ENCODE measurements at places on chromosomes 3 and 15.

DNA sequence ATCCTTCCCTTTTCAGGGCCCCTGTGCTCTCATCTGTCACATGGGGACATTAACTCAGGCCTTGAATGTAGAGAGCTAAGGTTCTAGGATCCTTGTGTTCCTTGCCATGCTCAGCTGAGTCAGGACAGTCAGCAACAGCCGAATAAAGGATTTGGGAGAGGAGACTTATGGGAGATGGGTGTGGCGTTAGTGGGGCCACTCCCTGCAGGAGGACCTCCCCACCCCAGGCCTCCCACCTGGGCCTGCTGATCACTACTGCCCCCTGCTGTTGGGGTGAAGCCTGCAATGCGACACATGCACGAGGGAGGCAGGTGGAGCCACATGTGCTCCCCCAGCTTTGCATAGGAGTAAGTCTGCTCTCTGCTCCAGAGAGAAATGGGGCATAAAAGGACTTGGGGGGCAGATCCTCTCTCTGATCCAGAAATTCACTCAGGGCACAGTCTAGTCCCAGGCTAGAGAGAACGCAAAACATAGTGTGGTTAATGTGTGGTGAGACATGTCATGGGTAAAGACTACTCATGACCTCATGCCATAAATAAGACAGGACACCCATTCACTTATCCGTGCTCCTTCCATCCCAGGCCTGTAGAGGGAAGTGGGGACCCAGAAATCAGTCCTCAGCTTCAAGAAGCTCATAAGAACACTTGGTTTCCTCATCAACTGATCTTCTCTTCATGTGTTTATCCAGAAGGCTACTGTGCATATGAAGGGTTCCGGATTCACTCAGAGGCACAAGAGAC lies 19.4 kb downstream of the RBP1 start:
- no peaks in the 10 kb centered on the region for H3K36me3 ChIP-seq
- H3K4me1 ChIP-seq = no peaks in the 10 kb centered on the region
- no peak overlapping the region for H3K27ac ChIP-seq
- DNase-seq = no peak

DNA sequence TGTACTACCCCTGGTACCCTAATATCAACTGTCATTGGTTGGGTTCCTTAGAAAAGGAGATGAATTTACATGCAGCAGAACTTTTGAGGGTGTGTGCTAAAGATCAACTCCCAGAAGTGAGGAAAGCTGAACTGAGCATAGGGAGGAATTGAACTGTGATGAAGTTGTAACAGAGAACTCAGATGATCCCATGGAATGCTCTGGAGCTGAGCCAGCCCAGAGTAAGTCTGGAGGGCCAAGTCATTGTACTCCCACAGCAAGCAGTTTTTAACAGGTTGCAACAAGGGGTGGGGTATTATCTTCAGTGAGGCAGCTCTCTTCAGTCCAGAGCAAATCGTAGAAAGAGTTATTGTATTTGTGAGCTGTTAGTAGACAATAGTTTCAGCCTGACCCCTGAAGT lies 572.3 kb downstream of the PYDC2 start:
- no peak for DNase-seq
- no peaks in the 10 kb centered on the region for H3K36me3 ChIP-seq
- no peak overlapping the region for H3K27ac ChIP-seq
- H3K4me3 ChIP-seq = no peak overlapping the region
- H3K4me1 ChIP-seq = no peaks in the 10 kb centered on the region
- H3K27me3 ChIP-seq = no peaks in the 10 kb centered on the region

GRCh38 chr3:112127522-112128494 lies 5.2 kb downstream of the GCSAM start:
- H3K36me3 ChIP-seq = peaks cover 25% of the 10 kb centered on the region
- no peak for DNase-seq
- no peaks in the 10 kb centered on the region for H3K27me3 ChIP-seq
- H3K27ac ChIP-seq = peak overlapping the region; percentile 67

GRCh38 chr3:108046247-108046646 lies 44.6 kb downstream of the CD47 start:
- peaks cover 34% of the 10 kb centered on the region for H3K36me3 ChIP-seq
- H3K4me1 ChIP-seq = peaks cover 8% of the 10 kb centered on the region
- DNase-seq = no peak
- no peak overlapping the region for H3K27ac ChIP-seq

DNA sequence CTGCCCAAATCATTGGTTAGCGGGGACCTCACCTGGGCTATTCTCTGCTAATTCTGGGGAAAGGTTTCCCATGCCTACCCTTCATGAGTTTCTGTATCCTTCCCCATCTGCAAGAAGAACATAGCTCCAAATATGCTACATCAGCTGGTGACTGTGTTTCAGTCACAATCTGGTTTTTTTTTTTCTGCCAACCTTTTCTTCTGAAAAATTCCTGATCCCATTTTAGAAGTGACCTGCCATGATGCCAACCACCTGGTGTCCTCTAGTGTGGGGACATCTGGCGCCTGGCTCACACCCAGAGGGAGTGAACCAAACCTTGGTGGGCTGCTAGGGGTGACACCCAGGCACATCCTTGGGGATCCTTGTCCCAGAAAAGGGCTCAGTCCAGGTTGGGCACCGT lies 76.1 kb downstream of the CHRD start:
- no peak overlapping the region for H3K27ac ChIP-seq
- no peak for DNase-seq
- no peaks in the 10 kb centered on the region for H3K27me3 ChIP-seq
- no peak overlapping the region for H3K4me3 ChIP-seq

DNA sequence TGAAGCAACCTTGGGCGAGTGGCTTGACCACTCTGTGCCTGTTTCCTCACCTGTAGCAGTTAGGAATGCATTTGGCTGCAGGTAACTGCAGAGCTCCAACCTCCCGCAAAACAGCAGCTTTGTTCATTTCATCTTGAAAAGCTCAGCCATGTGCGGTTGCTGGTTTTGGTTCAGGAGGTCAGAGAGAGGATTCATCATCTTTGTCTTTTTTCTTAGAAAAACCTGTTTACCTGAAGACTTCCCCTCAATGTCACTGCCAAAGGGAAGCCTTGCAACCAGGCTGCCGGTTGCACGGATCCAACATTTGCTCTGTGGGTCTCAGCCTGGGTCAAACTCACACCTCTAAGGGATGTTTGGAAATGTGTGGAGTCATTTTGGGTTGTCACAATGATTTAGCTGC lies 16.4 kb upstream of the FURIN start:
- H3K4me1 ChIP-seq = peaks cover 54% of the 10 kb centered on the region
- H3K4me3 ChIP-seq = no peak overlapping the region
- H3K27me3 ChIP-seq = no peaks in the 10 kb centered on the region
- no peaks in the 10 kb centered on the region for H3K36me3 ChIP-seq
- DNase-seq = no peak
- H3K27ac ChIP-seq = peak overlapping the region; percentile 19

DNA sequence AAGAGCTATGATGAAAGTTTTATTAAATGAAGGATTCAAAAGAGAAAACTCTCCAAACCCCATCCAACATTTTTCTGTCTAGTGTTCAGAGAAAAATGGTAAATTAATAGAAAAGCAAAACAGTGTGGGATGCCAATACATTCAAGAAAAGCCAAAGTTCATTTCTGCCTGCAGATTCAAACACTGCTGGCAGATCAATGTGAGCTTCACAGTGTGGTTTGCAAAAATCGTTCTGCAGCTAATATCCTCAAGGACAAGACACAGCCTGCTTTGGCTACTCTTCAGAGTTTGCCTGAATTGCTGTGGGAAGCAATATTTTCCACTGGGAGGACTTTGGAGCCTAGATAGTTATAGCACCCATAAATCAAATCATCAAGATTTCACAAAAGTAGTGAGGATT lies 619.9 kb upstream of the SUCLG2 start:
- no peaks in the 10 kb centered on the region for H3K27me3 ChIP-seq
- DNase-seq = no peak
- no peak overlapping the region for H3K27ac ChIP-seq
- H3K4me3 ChIP-seq = no peak overlapping the region

DNA sequence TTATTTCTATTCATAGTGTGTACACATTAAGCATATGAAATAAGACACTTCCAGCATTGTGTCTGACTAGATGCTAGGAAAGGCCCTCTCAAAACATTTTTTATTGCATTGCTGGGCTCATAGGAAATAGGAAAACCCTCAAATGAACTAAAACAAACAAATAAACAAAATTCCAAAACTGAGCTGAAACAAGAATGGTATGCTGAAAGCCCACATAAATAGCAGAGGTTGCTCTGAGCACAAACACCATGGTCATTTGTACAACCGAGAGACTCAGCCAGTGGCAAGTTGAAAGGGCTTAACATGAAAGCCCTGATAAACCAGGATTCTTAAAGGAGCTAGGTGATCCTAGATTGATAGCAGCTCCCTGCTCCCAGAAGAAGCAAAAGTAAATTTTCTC lies 310.0 kb upstream of the WNT5A start:
- no peak overlapping the region for H3K27ac ChIP-seq
- no peak for DNase-seq
- H3K4me3 ChIP-seq = no peak overlapping the region
- H3K27me3 ChIP-seq = no peaks in the 10 kb centered on the region
- no peaks in the 10 kb centered on the region for H3K36me3 ChIP-seq

DNA sequence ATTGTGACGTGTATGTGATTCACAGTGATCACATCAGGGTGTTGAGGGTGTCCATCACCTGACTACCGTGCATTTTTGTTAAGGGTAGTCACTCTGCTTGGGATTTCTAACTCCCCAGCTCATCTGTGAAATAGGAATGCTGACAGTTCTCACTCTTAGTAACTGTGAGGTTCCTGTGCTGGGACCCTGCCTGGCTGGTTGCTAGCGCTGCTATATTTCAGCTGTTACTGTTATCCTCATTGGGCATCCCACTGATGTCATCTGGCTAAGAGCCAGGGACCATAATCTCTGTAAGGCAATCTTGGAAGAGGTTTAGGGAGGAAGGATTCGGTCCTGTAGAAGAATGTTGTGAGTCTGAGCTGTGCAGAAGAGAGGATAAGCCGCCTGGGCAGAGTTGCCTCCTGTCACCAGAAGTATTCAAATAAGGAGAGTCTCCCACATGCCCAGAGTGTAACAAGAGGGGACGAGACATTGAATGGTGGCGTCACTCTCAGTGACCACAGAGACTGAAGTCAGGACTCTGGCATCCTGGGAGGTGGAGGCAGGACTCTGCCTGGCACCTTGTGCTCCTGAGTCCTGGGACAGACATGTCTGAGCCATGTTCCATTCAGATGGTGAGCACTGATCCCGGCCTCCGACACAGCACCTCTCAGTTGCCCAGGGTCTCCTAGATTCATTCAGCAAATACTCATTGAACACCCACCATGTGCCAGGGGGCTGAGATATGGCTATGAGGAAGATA lies 52.2 kb downstream of the FBLN2 start:
- H3K4me3 ChIP-seq = no peak overlapping the region
- no peaks in the 10 kb centered on the region for H3K4me1 ChIP-seq
- H3K27me3 ChIP-seq = no peaks in the 10 kb centered on the region
- H3K36me3 ChIP-seq = no peaks in the 10 kb centered on the region
- DNase-seq = no peak
- no peak overlapping the region for H3K27ac ChIP-seq

DNA sequence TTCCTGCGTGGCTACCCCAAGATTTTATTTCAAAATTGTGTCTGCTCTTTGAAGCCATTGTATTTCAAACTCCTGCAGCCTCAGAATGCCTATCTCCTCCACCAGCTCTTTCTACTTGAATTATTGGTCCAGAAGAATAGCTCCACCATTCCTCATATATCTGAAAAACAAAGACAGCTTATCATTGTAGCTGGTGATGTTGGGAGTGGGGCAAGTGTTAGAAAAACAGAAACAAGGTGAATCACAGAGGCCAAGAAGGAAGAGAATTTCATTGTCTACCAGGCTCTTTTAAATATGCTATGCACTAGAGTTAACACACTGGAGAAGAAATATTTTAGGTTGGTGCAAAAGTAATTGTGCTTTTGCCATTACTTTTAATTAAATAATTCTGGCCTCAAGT lies 307.9 kb upstream of the ROPN1 start:
- H3K36me3 ChIP-seq = no peaks in the 10 kb centered on the region
- DNase-seq = no peak
- no peak overlapping the region for H3K4me3 ChIP-seq
- no peak overlapping the region for H3K27ac ChIP-seq

- no peak overlapping the region for H3K27ac ChIP-seq
- no peaks in the 10 kb centered on the region for H3K27me3 ChIP-seq
- H3K4me1 ChIP-seq = no peaks in the 10 kb centered on the region
- H3K36me3 ChIP-seq = no peaks in the 10 kb centered on the region
- H3K4me3 ChIP-seq = no peak overlapping the region
- no peak for DNase-seq
Measured at GRCh38 chr3:11126653-11127052, 27.6 kb upstream of the HRH1 start.

DNA sequence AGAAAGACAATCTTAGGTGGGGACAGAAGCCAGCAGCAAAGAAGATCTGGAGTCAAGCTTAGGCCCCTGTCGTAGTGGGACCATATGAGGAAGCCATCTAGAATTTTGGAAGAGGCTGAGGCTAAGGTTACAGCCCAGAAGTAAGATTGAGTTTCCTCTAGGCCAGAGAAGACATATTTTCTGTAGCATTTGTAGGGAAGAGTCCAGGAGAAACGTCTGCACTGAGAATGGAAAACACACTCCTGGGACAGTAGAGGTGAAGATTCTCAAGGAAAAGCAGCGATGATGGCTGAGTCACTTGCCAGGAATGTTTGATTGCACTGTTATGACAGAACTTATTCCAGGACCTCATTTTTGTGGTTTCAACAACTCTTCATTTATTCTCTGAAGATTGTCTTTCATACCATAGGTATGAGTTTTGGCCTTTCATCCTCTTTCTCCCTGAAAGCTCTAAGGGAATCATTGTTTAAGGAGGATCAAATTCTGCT lies 107.2 kb downstream of the GTPBP8 start:
- H3K27me3 ChIP-seq = no peaks in the 10 kb centered on the region
- H3K36me3 ChIP-seq = no peaks in the 10 kb centered on the region
- H3K27ac ChIP-seq = no peak overlapping the region

DNA sequence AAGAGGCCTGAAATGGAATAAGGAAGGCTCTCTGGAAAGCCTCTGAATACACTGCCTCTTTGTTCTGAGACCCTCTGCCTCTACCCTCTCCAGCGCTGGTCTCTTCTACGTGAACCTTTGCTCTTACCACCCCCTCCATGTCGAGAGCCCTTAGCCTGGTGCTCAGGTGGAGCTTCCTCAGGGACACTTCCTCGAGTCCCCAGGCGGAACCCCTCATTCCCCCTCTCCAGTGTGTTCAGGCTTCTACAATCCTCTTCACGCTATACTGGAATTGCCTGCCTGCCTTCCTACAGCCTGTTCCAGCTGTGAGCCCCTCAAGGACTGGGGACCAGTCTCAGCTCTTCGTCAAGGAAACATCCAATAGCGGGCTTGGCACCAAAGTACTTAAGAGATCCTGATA lies 7.4 kb downstream of the STIMATE start:
- H3K36me3 ChIP-seq = peaks cover 4% of the 10 kb centered on the region
- H3K27me3 ChIP-seq = no peaks in the 10 kb centered on the region
- H3K4me1 ChIP-seq = peaks cover 43% of the 10 kb centered on the region

- H3K4me3 ChIP-seq = no peak overlapping the region
- no peaks in the 10 kb centered on the region for H3K27me3 ChIP-seq
- no peaks in the 10 kb centered on the region for H3K4me1 ChIP-seq
- no peaks in the 10 kb centered on the region for H3K36me3 ChIP-seq
Measured at GRCh38 chr3:29494305-29495036, 213.6 kb downstream of the RBMS3 start.

Data from CD4-positive, alpha-beta memory T cell (primary cell).